Suppressor macrophage treated with lipopolysaccharide for 4 hours (primary cell): ENCODE measurements at places on chromosomes 3 and 15.

DNA sequence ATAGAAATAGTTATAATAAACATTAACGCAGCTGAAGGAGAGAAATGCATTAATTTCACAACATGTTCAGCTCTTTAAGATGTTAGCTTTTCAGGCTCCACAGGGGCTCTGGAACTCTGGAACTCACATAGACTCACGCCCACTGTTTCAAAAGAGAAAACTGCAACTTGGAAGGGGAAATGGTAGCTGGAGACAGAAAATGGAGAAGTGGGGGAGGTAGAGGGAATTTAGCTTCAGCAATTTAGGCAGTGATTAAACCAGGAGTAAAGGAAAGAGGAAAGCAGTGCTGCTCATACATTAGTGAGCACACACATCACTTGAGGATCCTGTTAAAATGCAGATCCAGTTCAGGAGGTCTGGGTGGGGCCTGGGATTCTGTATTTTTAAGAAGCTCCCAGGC, 274.8 kb upstream of the TRIM42 start:
- DNase-seq, result peak; percentile 50

GRCh38 chr15:67050062-67050461, 15.3 kb upstream of the SMAD3 start:
- peak; percentile 72 for DNase-seq

DNA sequence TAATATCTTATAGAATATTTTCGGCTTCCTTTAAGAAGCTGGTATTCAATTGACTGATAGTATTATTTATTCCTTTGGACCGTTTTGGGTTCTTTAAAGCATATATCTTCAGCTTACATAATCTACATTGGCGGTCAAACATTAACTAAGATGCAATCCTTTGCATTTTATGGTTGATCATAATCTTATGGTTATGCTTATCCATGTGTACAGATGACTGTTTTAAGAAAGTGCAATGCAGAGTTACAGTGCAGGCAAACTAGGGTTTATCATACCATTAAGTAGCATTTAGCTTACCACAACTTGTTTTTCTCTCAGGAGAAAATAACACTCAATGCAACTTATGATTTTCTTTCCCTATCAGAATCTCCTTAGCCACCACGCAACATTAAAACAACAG, 41.4 kb upstream of the POU1F1 start:
- no peak for DNase-seq

DNA sequence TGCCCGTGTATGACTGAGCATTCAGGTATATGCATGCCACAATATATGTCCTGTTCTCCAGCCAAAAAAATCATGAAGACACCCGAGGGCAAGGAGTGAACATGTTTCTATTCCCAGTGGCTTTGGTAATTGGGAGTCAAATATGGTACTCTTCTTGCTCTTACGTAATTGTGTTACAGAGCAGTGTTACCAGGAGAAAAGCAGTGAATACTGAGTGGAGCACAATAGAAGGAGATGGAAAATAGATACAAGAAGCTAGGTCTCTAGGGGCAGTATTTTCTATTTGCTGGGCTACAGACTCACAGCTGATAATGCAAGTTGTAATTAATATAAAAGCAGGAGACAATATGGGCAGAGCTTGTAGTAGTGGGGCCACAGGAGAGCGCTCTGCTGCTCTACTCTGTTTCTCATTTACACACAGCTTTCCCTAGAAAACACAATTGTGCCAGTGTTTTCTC, 13.2 kb downstream of the MEIS2 start:
- DNase-seq, result no peak

- no peak for DNase-seq
These were observed 45.7 kb upstream of the LIPC start for GRCh38 chr15:58386081-58386480.

DNA sequence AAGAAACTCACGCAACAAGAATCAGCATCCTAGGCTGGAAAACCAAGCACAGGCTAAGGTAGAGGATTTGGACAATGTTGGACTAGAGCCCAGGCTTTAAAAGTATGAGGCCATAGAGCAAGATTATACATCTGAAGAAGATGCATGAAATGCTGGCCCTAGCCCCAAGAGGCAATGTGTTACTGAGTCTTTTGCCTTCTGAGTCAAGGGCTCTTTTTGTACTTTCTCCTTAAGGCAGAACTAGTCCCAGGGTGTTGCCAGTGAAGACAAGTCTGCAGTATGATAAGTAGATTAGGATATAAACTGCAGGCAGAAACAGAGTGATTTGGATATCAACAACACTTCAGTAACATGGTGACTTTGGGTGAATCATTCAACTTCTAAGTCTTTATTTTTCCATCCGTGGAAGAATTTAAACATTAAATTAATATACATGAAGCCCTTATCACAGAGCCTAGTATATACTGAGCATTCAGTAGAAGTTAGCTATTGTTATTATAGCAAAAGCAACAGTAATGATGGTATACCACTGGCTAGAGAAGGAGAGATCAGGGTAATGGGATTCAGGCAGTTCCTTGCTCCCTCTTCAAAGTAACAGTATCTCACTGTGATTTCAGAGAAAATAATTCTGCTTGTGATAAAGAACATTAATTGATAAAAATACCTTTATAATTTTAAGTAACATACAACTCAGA, 99.9 kb upstream of the MLF1 start:
- DNase-seq, result no peak

DNA sequence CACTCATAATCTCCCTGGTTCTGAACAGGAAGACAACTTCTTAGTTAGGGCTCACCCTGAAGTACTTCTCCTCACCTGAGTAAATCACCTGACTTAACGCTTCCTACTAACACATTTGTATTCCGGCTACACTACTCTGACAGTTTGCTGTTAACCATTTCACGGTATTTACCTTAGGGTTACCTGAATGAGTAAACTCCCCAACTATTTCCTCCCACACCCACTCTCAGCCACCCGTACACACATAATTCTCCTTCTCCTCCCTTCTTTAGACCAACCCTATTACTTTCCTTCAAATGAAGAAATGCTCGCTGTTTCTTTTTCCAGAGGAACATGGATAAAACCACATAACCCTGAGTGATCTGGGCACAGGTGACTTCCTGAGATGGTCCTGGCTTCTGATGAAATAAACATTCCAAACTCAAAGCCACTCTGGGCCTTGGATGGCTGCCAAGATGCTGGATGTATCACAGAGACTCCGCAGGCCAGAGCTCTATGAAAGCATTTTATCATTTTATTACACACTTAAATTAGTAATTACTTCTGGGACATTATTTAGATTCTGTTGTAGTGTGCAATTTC, 183.6 kb upstream of the ATP11B start:
- DNase-seq, result no peak

DNA sequence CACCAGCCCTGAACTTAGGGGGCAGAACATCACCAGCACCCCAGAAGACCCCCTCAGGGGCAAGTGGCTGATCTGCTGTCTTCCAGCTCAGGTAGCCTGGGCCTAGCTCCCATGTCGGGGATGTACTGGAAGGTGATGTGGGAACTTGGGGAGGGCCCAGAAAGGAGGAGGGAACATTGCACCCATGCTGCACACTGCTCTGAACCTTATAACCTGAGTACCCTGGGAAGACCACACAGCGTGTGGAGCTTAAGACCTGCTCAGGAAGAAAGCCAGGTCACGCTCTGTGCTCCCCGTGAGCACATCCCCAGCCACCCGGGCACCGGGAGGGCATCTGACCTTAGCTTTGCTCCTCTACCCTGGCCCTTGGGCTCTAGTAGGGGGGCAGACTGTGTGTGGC, 159.4 kb downstream of the ATP10A start:
- no peak for DNase-seq

DNA sequence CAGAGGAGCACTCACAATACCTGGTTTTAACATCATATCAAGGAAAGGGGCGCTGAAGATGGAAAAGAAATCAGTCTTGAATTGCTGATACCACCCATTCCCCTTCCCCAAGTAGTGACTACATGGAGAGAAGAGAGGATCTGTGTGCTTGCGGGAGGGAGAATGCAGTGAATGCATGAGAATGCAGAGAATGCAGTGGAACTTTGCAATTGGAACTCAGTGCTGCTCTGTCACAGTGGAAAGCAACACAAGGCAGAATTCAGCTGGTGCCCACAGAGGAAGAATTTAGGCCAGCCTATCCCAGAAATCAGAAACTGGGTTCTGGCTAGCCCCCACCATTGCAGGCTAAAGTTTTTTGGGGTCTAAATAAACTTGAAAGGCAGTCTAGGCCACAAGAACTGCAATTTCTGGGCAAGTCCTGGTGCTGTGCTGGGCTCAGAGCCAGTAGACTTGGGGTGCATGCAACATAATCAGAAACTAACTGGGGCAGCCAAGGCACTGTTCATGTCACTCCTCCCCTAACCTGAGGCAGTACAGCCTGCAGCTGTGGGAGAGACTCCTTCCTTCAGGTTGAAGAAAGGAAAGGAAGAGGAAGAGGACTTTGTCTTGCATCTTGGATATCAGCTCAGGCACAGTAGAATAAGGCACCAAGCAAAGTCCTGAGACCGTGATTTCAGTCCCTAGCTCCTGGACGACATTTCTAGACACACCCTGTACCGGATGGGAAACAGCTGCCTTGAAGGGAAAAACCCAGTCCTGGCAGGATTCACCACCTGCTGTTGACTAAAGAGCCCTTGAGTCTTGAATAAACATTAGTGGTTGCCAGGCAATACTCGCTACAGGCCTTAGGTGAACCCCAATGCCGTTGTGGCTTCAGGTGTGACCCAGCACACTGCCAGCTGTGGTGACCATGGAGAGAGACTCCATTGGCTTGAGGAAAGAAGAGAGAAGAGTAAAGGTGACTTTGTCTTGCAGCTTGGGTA, 329.3 kb downstream of the TBL1XR1 start:
- DNase-seq, result no peak

DNA sequence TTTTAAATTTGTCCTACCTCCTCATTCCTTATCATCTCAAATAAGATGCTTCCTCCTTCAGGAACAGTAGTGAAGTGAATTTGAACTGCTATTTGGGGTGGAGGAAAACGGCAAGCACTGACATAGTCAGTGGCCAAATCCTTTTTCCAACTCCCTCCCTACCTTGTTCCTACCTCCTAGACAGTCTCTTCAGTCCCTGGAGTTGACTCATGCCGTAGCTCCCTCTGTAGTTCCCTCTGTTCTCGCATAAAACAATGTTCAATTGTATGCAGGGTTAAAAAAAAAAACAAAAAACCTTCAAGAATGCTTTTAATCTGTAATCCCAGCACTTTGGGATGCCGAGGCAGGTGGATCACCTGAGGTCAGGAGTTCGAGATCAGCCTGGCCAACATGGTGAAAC, 1.4 kb downstream of the UBR1 start:
- DNase-seq, result no peak

DNA sequence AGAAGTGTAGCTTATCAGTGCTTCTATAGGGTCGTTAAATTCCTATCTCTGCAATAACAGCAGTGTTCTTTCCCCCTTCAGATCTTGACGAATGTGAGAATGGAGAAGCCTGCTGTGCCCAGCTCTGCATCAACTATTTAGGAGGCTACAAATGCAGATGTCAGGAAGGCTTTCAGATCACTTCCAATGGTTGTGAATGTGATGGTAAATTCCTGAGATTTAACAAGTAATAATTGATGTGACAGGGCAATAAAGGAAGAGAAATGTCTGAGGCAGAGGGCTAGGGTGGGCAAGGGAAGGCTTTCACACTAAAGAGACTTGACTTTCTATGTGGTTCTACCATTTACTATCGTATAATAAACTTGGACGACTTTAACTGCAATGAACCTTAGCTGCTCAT, 711.7 kb upstream of the GOLIM4 start:
- no peak for DNase-seq

DNA sequence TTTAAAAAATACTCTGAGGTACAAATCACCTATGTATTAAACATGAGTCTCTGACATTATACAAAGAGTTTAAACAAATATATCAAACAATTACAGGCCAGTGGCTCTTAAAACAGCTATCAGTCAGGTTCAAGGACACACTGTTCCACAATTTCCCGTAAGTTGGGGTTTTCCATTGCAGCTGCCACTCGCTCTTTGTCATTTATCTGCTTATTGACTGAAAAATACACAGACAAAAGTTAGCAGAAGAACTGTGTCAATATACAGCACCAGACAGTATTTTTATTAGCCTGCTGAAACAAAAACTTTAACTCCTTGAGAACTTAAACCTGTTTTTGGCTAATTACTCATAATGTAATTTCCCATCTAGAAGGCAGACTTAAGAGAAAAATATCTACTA, 20.8 kb downstream of the CIAO2A start:
- no peak for DNase-seq

DNA sequence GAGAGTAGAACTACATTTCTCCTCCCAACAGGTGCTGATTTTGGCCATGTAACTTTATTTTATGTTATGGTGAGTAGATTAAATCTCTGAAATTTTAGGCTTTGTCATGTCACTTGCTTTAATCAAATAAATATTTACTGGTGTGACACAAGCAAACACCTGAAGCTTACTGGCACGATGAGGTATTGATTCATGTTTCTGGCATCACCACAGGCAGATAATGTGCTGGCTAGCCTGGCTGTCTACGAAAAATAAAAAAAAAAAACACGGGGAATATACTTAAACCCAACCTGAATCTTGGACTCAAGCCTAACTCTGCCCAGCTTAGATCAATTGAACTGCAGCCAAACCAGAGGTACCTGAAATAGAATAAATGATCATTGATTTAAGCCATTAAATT, 65.6 kb upstream of the CADM2 start:
- no peak for DNase-seq

DNA sequence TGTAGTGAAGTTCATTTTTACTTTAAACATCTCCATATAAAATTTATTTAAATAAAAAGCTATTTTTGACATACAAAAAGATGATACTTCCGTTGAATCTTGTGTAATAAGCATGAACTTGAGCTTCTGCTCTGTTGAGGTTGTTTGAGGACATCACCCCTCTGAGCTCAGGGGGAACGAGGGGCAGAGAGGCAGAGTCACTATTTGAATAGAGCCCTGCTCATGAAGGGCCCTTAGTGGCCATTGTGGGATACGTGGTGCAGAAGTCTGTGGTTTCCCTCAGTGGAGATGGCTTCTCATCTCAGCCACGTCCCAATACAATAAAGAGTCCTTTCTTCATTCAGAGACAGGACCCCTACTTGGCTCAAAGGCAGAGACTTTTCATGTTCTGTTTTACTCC, 10.6 kb downstream of the CEMIP start:
- DNase-seq, result peak; percentile 39

DNA sequence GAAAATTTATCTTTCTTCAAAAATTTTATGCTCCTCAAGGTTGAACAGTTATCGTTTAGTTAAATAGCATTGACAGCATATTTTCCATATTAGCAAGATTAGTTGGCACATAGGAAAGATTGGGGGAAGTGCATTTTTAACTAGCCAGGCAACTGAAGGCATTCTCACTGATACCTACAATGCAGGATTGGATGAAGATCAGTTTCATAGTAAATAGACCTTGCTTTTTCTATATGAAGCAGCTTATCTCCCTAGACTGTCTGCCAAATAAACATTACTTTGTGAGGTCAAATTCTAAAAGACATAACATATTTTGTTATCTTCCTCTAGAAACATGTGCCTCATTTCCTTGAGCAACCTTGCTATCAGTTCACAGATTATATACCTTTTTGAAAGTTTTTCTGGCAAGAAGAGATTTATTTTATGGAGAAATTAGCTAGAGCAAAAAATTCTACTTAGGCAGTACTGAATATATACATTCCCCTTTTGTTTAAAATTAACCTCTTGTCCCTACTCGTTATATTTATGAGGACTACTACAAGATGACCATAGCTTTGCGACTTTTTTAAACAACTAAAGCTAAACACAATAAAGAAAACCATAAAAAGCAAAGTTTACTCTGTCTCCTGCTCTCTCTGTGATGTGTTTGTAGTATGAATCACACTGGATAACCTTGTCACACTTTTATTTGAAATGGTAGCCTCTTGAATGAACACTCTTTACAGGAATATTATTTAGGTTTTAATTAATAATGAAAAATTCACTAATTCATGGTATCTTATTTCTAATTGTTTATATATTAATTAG, 654.9 kb upstream of the TBL1XR1 start:
- no peak for DNase-seq
